ENCODE measurements at places on chromosomes 5 and 9.

GRCh38 chr9:8962084-8962483 is 1162.5 kb upstream of the DMAC1 start:
- DNase-seq: no peak

GRCh38 chr5:34622098-34622400 is 34.1 kb upstream of the RAI14 start:
- DNase-seq: no peak

DNA sequence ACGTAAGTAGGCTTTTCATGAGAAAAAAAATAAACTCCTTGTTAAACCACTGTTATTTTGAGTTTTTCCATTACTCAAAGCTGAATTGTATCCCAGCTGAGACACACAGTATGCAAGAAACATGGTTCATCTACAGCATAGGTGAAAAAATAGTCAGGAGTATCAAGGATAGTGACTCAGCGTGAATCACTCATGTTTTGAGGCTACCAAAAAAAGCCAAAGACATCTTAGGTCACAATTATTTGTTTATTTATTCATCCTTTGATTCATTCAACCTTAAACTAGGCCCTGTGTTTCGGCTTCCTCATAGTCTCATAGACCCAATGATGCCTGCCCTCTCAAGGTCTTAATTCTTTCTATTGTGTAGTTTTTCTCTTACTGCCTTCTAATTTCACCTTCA is 32.9 kb upstream of the STX17 start:
- no peak for DNase-seq

GRCh38 chr5:103428411-103428871 is 134.1 kb downstream of the NUDT12 start:
- DNase-seq: no peak

DNA sequence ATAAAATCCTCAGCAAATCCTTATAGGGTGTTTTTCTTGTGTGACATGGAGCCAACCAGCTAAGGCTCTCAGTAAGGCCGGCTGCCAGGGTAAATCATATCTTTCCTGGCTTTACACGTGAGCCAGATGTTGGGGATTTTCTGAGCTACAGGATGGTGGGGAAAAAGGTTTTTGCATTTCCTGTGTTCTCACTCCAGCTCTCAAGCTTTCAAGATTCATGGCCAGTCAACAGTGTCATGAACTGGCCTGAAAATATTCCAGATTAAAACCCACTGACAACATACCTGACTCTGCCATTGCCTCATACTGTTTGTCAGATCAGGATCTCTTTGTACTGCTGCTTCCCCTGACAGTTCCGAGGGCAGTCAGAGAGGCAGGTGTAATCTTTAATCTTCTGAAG is 306.9 kb downstream of the GLIS3 start:
- no peak for DNase-seq

DNA sequence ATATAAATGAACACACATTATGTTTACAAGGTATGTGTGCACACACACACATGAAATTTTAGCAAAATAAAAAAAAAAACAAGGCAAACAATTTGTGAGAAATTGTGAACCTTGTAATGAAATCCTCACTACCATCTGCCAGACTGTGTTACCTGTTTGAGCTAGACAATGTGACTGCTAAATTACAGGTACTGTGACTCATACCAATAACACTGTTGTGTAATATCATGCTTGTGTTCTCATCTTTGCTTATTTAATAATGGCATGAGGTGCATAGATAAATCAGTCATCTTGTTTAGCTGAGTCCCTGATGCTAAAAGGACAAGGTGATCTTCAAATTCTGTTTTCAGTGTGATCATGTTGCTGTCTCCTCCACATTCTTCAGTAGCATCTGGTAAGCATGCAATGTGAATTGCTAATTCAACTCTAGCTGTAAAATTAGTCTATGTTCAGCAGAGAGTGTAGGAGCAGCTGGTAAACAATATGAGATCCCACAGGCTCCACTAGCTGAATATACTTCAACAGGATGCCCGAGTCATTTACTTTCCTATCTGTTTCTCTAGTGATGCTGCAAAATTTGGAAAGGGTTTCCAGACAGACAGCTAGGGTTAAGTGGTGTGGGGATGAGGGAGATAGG is 966.3 kb upstream of the C9orf72 start:
- no peak for DNase-seq

All from RPMI8226 (cell line).